Mucosa of gallbladder (tissue), 1 donor: ENCODE measurements at places on chromosomes 1 and 21. TPM values are rescaled to one million over a fixed set of nuclear protein-coding genes. Genes with fewer than 3 reads are reported as not detected.

GRCh38 chr1:157181258-157181657 lies 43.1 kb upstream of the ETV3 start:
- DNase-seq: no peak

DNA sequence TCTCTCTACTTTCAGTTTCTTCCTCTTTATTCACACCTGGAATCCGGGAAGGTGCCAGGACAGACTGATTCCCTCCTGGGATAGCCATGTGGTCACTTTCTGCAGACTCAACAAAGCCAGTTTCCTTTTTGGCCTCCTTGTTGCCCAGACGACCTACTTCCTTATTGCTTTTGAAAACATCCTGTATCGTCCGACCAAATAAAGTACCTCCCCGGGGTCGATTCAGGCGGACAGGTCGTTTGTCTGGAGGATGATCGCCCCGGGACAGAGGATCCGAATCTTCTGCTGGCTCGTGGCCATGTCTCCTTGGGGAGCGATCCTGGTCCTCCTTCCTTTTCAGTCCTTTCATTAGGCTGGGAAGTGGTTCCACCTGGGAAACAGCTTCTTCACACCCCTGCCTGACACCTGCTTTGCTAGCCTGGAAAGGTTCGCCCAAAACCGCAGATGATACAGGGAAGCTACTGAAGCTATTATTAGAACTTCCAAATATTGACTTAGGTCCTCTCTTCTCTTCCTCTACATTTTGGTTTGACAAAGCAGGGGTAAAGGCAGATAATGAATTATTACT lies 1.2 kb downstream of the MCM3AP start:
- DNase-seq: no peak

GRCh38 chr1:240258910-240259309 lies 167.2 kb downstream of the FMN2 start:
- DNase-seq: no peak

GRCh38 chr1:9766759-9767442 lies 56.9 kb downstream of the CLSTN1 start:
- DNase-seq: no peak

Gene IL10RB
- total RNA-seq: 31.2 TPM

Gene CBR3
- total RNA-seq: 4.8 TPM
